CD4-positive, alpha-beta memory T cell (primary cell): ENCODE measurements at places on chromosomes 6 and 20.

- H3K4me1 ChIP-seq = peaks cover 67% of the 10 kb centered on the region
- H3K27me3 ChIP-seq = no peaks in the 10 kb centered on the region
- DNase-seq = no peak
- H3K4me3 ChIP-seq = no peak overlapping the region
Observed at GRCh38 chr6:15265787-15266186, 19.9 kb downstream of the JARID2 start.

GRCh38 chr20:21358737-21359136 lies 38.6 kb downstream of the NKX2-4 start:
- DNase-seq = no peak
- H3K27me3 ChIP-seq = no peaks in the 10 kb centered on the region
- no peaks in the 10 kb centered on the region for H3K4me1 ChIP-seq
- no peak overlapping the region for H3K27ac ChIP-seq
- H3K4me3 ChIP-seq = no peak overlapping the region

DNA sequence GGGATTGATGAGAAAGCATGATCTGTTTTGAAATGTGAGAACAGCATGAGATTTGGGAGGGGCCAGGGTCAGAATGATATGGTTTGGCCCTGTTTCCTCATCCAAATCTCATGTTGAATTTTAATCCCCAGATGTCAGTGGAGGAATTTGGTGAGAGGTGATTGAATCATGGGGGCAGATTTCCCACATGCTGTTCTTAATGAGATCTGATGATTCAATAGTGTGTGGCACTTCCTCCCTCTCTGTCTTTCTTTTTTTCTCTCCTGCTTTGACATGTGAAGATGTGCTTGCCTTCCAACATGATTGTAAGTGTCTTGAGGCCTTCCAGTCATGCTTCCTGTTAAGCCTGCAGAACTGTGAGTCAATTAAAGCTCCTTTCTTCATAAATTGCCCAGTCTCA lies 1060.3 kb upstream of the CITED2 start:
- H3K27me3 ChIP-seq = no peaks in the 10 kb centered on the region
- no peaks in the 10 kb centered on the region for H3K36me3 ChIP-seq
- H3K27ac ChIP-seq = no peak overlapping the region
- H3K4me3 ChIP-seq = no peak overlapping the region
- no peak for DNase-seq
- H3K4me1 ChIP-seq = no peaks in the 10 kb centered on the region

- peaks cover 55% of the 10 kb centered on the region for H3K4me1 ChIP-seq
- peak overlapping the region; percentile 52 for H3K4me3 ChIP-seq
- H3K27ac ChIP-seq = peak overlapping the region; percentile 80
- H3K27me3 ChIP-seq = no peaks in the 10 kb centered on the region
- H3K36me3 ChIP-seq = no peaks in the 10 kb centered on the region
- peak; percentile 85 for DNase-seq
Observed at GRCh38 chr20:58892141-58892931, 39.8 kb downstream of the GNAS start.

GRCh38 chr20:62589150-62589498 lies 53.2 kb upstream of the SLCO4A1 start:
- H3K4me3 ChIP-seq = no peak overlapping the region
- H3K27me3 ChIP-seq = peaks cover 6% of the 10 kb centered on the region
- H3K36me3 ChIP-seq = no peaks in the 10 kb centered on the region
- H3K4me1 ChIP-seq = no peaks in the 10 kb centered on the region
- no peak for DNase-seq

- H3K4me3 ChIP-seq = no peak overlapping the region
- no peak overlapping the region for H3K27ac ChIP-seq
Observed at GRCh38 chr6:112563368-112563767, 216.2 kb downstream of the RFPL4B start.

GRCh38 chr20:45857882-45858216 lies 435 bp downstream of the ZSWIM3 start:
- peaks cover 19% of the 10 kb centered on the region for H3K36me3 ChIP-seq
- DNase-seq = no peak
- peaks cover 35% of the 10 kb centered on the region for H3K4me1 ChIP-seq
- H3K27ac ChIP-seq = peak overlapping the region; percentile 76

- no peak overlapping the region for H3K4me3 ChIP-seq
- no peak for DNase-seq
Observed at GRCh38 chr20:63831646-63831992, 555 bp upstream of the ZBTB46 start.

DNA sequence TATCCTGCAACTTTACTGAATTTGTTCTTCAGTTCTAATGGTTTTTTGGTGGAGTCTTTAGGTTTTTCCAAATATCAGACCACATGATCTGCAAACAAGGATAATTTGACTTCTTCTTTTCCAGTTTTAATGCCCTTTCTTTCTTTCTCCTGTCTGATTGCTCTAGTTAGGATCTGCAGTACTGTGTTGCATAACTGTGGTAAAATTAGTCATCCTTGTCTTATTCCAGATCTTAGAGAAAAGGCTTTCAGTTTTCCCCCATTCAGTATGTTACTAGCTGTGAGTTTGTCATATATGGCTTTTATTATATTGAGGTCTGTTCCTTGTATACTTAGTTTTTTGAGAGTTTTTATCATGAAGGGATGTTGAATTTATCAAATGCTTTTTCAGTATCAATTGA lies 4.3 kb downstream of the MICA start:
- H3K27me3 ChIP-seq = no peaks in the 10 kb centered on the region
- H3K4me1 ChIP-seq = peaks cover 54% of the 10 kb centered on the region
- no peak overlapping the region for H3K4me3 ChIP-seq
- peaks cover 21% of the 10 kb centered on the region for H3K36me3 ChIP-seq

DNA sequence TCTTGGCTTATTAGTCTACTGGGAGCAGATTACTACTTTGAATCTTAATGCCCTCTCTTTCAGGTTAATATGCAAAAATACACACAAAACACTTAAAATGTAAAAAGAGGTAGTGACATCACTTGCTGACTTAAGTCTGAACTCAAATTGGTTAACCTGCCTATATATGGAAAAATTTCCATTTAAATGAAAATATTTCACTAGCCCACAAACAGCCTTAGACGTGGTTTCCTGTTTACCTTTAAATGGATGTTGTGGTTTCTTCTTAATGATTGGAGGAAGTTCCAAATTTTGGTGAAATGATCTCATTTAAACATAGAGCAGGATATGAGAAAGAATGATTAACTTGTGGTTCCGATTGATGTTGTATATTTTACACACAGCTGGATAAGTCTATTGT lies 553.7 kb downstream of the CD109 start:
- H3K4me1 ChIP-seq = no peaks in the 10 kb centered on the region
- DNase-seq = no peak
- no peaks in the 10 kb centered on the region for H3K36me3 ChIP-seq
- H3K4me3 ChIP-seq = no peak overlapping the region
- no peak overlapping the region for H3K27ac ChIP-seq

DNA sequence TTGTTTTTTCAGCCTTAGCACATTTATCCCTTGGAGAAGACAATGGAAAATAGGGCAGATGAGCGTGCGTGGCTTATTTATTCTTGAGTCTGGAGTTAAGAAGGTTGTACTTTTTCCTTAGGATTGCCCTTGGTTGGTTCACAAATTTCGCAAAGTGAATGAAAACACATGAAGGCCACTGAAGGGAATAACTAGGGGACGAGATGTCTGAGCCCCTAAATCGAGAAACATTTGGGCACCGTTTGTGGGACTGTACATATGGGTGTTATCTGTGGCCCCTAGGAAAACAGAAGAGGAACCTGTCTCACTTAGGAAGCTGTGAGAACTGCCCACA lies 19.4 kb upstream of the TRIM27 start:
- no peaks in the 10 kb centered on the region for H3K36me3 ChIP-seq
- H3K4me1 ChIP-seq = peaks cover 35% of the 10 kb centered on the region
- peak overlapping the region; percentile 63 for H3K4me3 ChIP-seq
- no peak overlapping the region for H3K27ac ChIP-seq

GRCh38 chr20:34703424-34704176 lies 544 bp upstream of the TP53INP2 start:
- H3K27me3 ChIP-seq = no peaks in the 10 kb centered on the region
- H3K27ac ChIP-seq = peak overlapping the region; percentile 90
- H3K4me3 ChIP-seq = peak overlapping the region; percentile 64
- no peaks in the 10 kb centered on the region for H3K36me3 ChIP-seq
- DNase-seq = no peak
- peaks cover 20% of the 10 kb centered on the region for H3K4me1 ChIP-seq

GRCh38 chr20:40668449-40669228 lies 20.4 kb downstream of the MAFB start:
- H3K4me3 ChIP-seq = no peak overlapping the region
- H3K4me1 ChIP-seq = no peaks in the 10 kb centered on the region
- no peak for DNase-seq
- no peaks in the 10 kb centered on the region for H3K27me3 ChIP-seq
- no peaks in the 10 kb centered on the region for H3K36me3 ChIP-seq

GRCh38 chr6:126807876-126808275 lies 310.6 kb upstream of the RSPO3 start:
- H3K27me3 ChIP-seq = no peaks in the 10 kb centered on the region
- H3K4me3 ChIP-seq = no peak overlapping the region
- DNase-seq = no peak
- H3K36me3 ChIP-seq = no peaks in the 10 kb centered on the region
- no peaks in the 10 kb centered on the region for H3K4me1 ChIP-seq

GRCh38 chr6:162613310-162613709 lies 114.3 kb downstream of the PRKN start:
- H3K36me3 ChIP-seq = no peaks in the 10 kb centered on the region
- H3K4me3 ChIP-seq = no peak overlapping the region
- H3K4me1 ChIP-seq = no peaks in the 10 kb centered on the region
- no peaks in the 10 kb centered on the region for H3K27me3 ChIP-seq
- no peak overlapping the region for H3K27ac ChIP-seq

- H3K27me3 ChIP-seq = no peaks in the 10 kb centered on the region
- H3K4me3 ChIP-seq = no peak overlapping the region
- DNase-seq = no peak
Observed at GRCh38 chr6:96841345-96841744, 4.1 kb upstream of the GPR63 start.

GRCh38 chr20:41135187-41135887 lies 2.0 kb upstream of the PLCG1 start:
- H3K27me3 ChIP-seq = no peaks in the 10 kb centered on the region
- peak; percentile 63 for DNase-seq
- H3K36me3 ChIP-seq = no peaks in the 10 kb centered on the region
- H3K4me3 ChIP-seq = no peak overlapping the region
- no peak overlapping the region for H3K27ac ChIP-seq
- peaks cover 49% of the 10 kb centered on the region for H3K4me1 ChIP-seq

GRCh38 chr6:129575378-129576118 lies 134.4 kb downstream of the ARHGAP18 start:
- no peak overlapping the region for H3K27ac ChIP-seq
- DNase-seq = no peak

DNA sequence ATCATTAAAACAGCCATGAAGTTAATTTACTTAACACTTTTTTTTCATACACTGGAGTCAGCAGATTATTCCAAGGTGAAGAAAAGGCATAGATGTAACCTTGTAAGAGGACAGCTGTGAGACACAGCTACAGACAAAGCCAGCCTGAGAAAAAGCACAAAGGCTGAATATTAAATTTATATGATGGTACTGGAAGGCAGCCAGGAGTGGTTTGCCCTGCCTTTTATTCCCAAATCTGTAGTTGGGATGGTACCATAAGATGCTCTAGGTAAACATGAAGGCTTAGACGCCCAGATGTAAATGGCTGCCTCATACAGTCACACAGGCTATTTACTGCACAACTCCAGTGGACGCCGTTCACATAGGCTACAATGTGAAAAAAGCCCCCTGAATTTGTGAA lies 42.1 kb upstream of the LOC128125822 start:
- DNase-seq = no peak
- no peaks in the 10 kb centered on the region for H3K36me3 ChIP-seq
- H3K27ac ChIP-seq = no peak overlapping the region

DNA sequence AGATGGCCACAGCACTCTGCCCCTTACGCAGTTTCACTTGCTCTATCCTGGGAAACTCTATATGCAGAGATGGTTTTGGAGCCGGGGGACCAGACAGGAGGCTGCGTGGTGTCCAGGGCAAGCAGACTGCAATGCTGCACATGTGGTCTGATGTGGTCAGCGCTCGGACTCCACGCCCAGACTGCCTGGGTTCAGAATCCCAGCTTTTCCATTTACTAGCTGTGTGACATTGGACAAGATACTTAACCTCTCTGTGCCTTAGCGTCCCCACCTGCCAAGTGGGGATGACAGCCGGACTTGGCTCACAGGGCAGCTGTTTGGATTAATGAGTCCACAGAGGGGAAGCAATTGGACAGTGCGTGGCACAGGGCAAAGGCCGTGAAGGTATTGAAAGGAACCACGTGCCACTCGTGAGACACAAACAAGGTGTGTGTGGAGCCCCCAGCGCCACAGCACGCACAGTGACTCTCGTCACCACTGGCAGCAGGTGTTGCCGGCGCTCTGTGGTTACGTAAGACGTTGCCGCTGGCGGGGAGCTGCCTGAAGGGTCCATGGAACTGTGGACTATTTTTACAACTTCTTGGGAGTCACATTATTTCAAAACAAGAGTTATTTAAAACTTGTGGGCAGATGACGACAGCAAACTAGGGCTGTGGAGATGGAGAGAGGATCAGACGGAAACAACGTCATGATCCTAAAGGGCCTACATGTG lies 201.4 kb downstream of the PREX1 start:
- peak; percentile 33 for DNase-seq
- peaks cover 71% of the 10 kb centered on the region for H3K36me3 ChIP-seq
- H3K27ac ChIP-seq = no peak overlapping the region
- H3K4me1 ChIP-seq = peaks cover 4% of the 10 kb centered on the region

DNA sequence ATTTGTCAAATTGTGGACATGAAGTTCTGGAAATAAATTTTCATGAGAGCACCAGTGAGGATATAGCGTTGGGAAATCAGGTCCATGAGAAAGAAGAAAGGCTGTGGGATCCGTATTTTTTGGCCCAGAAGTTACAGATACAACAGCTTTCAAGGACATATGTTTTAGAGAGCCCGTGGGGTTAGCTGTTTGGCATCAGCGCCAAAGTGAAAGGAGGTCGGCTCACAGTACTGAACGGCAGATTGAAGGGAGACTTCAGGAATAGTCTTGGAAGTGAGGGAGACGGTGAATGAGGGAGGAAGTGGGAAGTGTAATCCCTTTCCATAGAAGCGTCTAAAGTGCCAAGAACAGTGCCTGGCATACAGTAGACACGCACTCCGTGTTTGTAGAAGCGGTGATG lies 31.8 kb downstream of the ZDHHC14 start:
- no peak overlapping the region for H3K27ac ChIP-seq
- H3K27me3 ChIP-seq = no peaks in the 10 kb centered on the region
- no peak for DNase-seq

DNA sequence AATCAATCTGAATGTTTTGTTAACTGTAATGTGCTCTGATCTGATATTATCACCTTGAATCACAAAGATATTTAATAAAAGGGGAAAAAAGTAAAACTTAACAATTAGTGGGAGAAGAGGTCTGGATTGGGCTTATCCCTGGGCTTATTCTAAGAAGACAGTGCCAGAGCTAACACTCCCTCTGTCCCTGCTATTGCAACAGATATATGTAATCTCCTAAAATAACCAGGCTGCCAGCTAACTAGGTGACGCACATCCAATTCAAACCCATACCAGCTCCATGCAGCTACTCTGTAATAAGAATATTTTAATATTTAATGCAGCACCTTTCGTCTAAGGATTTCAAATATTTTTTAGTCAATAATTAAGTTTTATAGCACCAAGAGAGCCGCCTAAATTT lies 330.1 kb upstream of the MARCKS start:
- DNase-seq = no peak
- no peaks in the 10 kb centered on the region for H3K36me3 ChIP-seq
- no peak overlapping the region for H3K4me3 ChIP-seq
- H3K27me3 ChIP-seq = no peaks in the 10 kb centered on the region
- no peak overlapping the region for H3K27ac ChIP-seq

- no peaks in the 10 kb centered on the region for H3K27me3 ChIP-seq
- no peak for DNase-seq
- no peak overlapping the region for H3K27ac ChIP-seq
- H3K4me3 ChIP-seq = no peak overlapping the region
- H3K4me1 ChIP-seq = no peaks in the 10 kb centered on the region
Observed at GRCh38 chr6:150273457-150274309, 95.1 kb upstream of the IYD start.
